ENCODE measurements at places on chromosomes 16 and 17. TPM values are rescaled to one million over a fixed set of nuclear protein-coding genes. Genes with fewer than 3 reads are reported as not detected.
A peak's percentile ranks its signal among the peaks of the same experiment; 100 is the strongest.

IL17C gene
- total RNA-seq = not detected

ZP2 gene
- total RNA-seq = not detected

TPSAB1 gene
- total RNA-seq = 0.46 TPM

LRRC36 gene
- not detected for total RNA-seq

KRTAP2-3 gene
- not detected for total RNA-seq

NACA2 gene
- total RNA-seq = not detected

CAPNS2 gene
- total RNA-seq = 1.3 TPM

PIK3R5 gene
- 15.2 TPM for total RNA-seq

DNA sequence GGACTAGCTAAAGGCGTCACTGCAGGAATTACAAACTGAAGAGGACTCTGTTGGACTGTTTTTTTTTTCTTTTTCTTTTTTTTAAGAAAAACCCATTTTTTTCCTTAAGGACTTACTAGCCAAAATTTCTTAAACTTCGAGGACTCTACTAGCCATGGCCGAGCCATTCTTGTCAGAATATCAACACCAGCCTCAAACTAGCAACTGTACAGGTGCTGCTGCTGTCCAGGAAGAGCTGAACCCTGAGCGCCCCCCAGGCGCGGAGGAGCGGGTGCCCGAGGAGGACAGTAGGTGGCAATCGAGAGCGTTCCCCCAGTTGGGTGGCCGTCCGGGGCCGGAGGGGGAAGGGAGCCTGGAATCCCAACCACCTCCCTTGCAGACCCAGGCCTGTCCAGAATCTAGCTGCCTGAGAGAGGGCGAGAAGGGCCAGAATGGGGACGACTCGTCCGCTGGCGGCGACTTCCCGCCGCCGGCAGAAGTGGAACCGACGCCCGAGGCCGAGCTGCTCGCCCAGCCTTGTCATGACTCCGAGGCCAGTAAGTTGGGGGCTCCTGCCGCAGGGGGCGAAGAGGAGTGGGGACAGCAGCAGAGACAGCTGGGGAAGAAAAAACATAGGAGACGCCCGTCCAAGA is 878 bp downstream of the HEXIM1 start:
- DNase-seq = peak; percentile 91

GRCh38 chr16:80663078-80663477 is 122.3 kb downstream of the DYNLRB2 start:
- DNase-seq = no peak

- peak; percentile 46 for DNase-seq
Measured at GRCh38 chr16:11743308-11744074, 834 bp upstream of the TXNDC11 start.

DNA sequence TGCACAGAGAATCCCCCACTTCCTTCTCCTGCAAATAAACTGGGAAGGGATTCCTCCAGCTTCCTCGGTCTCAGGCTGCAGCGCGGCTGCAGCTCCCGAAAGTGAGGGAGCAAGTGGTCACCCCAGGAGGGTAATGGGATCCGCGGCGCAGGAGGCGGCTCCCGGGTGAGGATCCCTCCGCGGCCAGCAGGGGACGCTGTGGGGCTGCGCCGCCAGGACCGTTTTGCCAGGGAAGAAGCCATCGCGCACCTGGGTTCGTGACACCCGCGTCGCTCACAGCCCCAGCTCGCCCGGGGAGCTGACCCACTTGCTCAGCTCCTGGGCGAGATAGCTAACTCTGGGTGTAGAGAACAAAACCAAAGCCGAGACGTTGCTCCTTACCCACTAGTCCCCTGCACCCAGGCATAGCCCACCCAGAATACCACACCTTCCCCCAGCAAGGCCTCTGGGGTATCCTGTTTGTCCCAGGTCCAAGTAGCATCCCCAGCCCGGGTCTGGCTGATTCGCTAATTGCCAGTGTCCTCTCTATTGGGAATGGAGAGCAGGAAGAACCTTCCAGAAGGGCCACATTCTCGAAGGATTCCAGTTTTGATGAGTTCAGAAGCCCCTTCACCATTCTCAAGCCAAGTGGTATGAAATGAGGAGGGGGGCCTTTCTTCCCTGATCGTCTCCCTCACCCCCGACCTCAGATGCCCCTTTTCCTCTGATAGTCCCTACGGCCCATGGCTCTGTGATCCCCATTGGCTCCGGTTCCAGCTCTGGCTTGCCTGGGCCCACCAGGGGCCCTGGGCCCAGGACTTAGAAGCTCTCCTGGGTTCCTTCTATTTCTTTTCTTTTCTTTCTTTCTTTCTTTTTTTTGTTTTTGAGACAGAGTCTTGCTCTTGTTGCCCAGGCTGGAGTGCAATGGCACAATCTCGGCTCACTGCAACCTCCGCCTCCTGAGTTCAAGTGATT is 14.1 kb downstream of the CYGB start:
- DNase-seq = peak; percentile 78

GRCh38 chr17:50816271-50816670 is 19.1 kb upstream of the WFIKKN2 start:
- DNase-seq = no peak

- DNase-seq = no peak
Measured at GRCh38 chr17:80615376-80615775, 70.7 kb downstream of the RPTOR start.

DNA sequence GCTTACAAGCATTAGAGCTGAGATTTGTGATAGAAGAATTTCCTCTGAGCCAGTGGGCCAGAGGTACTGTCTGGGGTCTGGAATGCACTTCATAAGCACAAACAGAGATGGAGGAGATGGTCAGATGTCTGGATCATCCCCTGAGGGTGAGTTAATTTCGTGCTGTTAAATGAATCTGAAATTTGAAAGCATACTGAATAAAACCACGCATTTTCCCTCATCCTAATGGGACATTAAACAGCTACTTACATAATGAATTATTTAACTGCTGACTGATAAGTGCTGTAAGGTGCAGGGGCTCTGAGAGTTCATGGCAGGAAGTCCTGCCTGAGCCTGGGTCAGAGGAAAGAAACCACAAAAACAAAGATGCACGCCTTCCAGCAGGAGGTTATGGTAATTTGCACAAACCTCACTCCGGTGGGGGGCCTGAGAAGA is 136.3 kb upstream of the XYLT1 start:
- no peak for DNase-seq

DNA sequence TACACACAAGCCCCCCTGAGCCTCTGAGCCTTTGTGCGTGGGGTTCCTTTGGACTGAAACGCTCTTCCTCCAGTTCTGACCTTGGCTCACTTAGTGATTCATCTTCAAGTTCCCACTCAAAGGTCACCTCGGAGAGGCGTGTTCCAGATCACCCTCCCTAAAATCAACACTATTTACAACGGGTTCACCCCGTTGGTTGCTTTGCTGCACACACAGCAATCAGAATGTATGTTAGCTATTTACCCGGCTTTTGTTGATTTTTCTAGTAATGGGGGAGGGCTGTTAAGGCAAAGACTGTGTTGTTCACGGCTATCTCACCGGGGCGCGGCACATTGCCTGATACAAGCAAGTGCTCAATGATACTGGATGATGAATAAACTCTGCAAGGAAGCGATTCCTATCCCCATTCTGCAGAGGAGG is 977 bp downstream of the NAGPA start:
- DNase-seq = no peak

DNA sequence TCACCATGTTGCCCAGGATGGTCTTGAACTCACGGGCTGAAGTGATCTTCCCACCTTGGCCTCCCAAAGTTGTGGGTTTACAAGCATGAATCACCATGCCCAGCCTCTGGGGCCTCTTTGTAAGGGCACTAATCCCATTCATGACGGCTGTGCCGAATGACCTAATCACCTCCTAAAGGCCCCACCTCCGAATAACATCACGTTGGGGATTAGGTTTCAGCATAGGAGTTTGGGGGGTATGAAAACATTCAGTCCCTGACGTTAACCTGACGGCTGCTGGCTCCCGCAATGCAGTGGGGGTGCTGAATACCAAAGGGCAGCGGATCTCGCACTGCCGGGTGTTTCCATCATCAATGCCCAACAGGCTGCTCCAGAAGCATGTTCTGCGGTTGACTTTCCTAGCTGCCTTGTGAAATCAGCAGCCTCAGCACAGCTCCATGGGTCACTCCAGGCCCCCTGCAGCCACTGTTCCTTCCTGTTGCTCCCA is 120.8 kb upstream of the SEC14L1 start:
- no peak for DNase-seq

GRCh38 chr17:55710410-55710809 is 12.3 kb downstream of the TMEM100 start:
- no peak for DNase-seq

- no peak for DNase-seq
Measured at GRCh38 chr16:1202274-1202673, 22.8 kb downstream of the TPSG1 start.

DNA sequence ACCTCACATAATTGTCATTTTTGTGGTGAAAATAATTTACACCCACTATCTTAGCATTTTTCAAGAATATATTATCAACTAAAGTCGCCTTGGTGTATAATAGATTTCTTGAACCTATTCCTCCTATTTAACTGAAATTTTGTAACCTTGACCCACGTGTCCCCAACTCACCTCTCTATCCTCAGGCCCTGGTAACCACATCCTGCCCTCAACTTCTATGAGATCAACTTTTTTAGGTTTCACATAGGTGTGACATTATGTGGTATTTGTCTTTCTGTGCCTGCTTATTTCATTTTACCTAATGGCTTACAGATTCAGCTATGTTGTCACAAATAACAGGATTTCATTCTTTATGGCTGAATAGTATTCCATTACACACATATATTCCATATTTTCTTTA is 73.0 kb upstream of the CNTNAP4 start:
- DNase-seq = no peak

DNA sequence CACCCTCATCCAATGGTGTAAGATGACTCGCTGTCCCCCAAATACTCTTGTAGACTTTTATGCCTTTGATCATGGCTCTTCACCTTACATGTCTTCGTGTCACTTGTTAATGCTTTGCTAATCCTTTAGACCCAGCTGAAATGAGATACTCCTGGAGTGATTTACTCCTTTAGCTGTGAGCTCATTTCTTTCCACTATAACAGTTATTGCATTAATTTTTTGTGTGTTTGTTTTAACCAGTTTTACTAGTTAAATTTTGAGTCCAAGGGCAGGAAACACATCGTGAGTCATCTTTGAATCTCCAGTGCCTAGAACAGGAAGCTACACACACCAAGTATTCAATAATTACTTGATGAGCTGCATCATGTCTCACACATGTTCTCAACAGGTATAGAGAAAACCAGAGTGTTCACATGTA is 6.5 kb upstream of the CTCF start:
- no peak for DNase-seq

DNA sequence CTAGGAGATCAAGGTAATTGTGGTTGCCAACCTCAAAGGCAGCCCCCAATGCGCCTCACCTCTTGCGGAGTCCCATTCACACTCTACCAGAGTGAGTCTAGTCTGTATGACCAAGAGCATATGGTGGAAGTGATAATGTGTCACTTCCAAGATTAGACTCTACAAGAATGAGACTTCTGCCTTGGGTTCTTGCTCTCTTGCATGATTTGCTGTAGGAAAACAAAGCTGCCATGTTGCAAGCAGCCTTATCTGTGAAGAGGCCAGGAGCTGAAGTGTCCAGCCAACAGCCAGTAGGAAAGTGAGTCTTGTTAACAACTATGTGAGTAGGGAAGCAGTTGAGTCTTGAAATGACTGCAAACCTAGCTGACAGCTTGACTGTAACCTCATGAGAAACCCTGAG is 3.4 kb downstream of the TERF2 start:
- DNase-seq = no peak

DNA sequence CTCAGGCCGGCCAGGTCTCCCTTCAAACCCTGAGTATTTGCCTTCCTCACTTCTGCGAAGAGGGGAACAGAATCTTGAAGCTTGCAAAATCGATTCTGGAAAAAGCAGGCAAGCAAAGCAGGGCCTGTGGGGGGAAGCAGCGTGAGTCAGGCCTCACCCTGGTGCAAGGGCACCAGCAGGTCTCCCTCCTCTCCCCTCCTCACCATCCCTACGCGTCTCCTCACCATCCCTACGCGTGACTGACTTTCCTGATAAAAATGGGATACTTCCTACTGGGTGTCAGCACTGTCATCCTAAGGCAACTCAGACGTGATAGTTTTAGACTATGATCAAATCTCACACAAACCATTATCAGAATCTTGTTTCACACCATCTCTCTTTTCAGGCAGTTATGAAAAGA is 12.1 kb downstream of the CMTM3 start:
- peak; percentile 58 for DNase-seq

- DNase-seq = no peak
Measured at GRCh38 chr16:1215574-1216295, 9.3 kb downstream of the TPSG1 start.

DNA sequence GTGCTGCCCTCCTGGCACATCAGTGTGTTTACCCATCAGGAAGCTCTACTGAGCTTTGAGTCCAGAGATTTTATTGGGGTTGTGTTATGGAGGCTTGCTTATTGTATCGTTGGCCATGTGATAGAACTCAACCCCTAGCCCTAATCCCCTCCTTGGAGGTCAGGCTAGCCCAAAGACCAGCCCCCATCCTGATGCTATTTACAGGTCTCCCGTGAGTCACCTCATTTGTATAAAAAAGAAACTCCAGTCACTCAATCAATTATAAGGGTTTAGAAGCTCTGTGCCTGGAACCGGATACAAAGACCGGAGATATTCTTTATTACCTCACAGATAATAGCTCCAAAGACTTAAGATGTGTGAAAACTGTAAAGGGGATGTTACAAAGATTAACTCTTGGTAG is 405.9 kb downstream of the CNTNAP4 start:
- DNase-seq = no peak

DNA sequence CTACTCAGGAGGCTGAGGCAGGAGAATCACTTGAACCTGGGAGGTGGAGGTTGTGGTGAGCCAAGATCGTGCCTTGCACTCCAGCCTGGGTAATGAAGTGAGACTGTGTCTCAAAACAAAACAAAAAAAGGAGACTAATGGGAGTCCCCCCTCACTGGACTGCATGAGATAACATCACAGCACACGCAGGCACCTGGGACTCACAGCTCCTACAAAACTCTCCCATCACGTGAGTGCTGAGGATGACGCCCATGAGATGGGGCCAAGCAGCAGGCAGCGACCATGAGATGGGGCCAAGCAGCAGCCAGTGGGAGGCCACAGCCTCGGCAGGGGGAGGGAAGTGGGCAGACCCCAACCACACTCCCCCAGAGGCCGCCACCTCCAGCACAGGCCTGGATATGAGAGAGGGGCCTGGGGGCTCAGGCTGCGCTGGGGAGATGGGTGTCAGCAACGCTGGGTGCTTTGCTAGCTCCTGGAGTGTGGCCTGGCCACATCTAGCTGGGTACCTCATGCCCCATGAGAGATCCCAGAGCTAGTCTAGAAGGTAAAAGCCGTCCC is 15.4 kb downstream of the DNAAF8 start:
- no peak for DNase-seq

DNA sequence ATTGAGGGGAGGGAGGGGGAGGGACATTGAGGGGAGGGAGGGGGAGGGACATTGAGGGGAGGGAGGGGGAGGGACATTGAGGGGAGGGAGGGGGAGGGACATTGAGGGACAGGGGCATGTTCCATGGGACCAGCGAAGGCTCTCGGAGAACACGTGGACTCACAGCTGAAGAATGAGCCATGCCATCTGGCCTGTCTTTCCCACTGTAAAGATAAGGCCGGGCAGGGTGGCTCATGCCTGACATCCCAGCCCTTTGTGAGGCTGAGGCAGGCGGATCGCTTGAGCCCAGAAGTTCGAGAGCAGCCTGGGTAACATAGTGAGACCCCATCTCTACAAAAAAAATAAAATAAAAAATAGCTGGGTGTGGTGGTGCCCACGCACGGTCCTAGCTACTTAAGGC is 32.5 kb downstream of the RPH3AL start:
- DNase-seq = no peak

GRCh38 chr17:49898366-49899190 is 50.7 kb upstream of the TAC4 start:
- DNase-seq = no peak
